ENCODE measurements at places on chromosomes 5 and 9.
A peak's percentile ranks its signal among the peaks of the same experiment; 100 is the strongest.

- no peak for DNase-seq
Observed at GRCh38 chr5:101425339-101425859, 522.3 kb upstream of the ST8SIA4 start.

DNA sequence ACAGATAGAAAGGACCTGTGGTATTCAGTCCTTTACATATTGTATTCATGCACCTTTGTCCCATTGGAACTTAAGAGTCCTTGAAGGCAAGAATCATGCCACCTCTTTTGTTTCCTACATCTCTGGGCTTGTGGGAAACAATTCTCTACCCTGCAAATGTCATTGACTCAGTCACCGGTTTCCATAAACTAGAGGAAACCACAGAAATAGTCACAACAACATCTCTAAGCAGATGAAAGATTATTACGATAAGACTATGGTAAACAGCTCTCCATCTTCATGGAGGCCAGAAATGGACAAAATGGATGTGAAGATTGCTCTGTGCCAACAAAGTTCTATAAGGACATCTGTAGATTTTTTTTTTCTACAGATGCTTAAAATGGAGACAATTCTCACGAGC is 165.5 kb downstream of the PIK3R1 start:
- no peak for DNase-seq

- DNase-seq = peak; percentile 42
Observed at GRCh38 chr5:37723162-37723961, 116.5 kb downstream of the GDNF start.

DNA sequence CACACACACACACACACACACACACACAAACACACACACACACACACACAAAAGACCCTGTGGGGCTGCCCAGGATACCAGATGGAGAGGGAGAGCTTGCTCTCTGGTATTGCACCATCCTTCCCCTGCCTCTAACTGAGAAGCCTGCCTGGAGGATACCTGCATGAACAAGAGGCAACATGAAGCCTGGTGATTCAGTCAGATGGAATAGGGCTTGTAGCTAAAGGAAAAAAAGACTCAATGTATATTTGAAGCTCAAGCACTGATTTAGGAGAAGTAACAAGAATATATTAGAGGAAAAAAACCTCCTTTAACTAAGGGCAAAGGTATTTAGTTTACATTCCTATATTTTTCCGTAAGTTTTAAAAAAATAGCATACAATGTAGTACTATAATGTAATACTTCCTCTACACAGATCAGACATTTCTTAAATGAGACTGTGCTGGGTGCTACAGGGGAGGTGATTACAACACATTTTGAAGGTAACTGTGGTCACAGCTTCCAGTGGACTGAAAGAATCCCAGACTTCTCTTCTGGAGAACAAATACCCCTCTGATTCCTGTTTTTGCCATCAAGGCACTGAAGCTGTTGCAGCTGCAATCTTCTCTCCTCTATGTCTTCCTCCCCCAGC is 169.3 kb downstream of the DCP2 start:
- DNase-seq = no peak

- peak; percentile 55 for DNase-seq
Observed at GRCh38 chr9:125343518-125344275, 82.1 kb downstream of the GAPVD1 start.

DNA sequence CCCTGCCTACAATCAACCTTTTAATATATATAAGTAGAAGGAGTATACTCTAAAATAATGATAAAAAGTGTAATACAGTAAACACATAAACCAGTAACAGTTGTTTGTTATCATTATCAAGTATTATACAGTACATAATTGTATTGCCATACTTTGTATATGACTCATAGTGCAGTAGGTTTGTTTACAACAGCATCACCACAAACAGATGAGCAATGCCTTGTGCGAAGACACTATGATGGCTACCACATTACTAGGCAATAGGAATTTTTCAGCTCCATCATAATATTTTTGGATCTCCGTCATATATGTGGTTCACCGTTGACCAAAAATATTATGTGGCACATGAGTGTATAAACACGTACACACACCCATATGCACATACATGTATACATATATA is 69.7 kb upstream of the APC start:
- no peak for DNase-seq

DNA sequence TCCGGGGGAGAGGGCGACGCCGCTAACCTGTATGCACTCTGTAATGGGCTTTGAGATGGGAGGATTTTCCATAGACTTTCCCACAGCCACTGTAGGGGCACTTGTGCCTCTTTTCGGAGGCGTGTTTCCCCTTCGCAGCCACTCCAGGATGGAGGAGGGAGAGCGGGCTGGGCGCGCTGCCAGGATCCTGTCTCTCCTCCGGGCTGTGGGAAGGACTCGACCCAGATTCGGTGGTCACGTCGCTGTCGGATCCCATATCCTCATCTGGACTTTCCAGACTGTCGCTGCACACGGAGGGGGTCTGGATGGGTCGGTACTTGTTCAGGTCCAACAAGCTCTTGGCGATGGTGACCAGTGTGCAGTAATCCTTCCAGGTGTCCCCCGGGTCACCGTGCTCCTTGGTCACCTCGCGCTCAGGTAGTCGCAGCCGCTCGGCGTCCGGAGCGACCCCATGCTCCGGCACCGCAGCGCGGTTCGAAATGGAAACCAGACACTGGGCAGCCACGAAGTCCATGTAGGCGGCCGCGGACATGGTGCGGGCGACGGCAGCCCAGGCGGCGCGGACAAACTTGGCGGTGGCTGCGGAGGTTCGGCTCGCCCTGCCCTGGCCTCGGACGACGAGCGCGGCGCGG is 1.5 kb downstream of the KLF9 start:
- DNase-seq = peak; percentile 75

- DNase-seq = peak; percentile 36
Observed at GRCh38 chr9:32783168-32783891, at the start of gene TMEM215. Gene TMEM215, plus strand, starts transcription at chr9:32783540. Its CDS starts 644 bp downstream, at chr9:32784184.

GRCh38 chr9:95903398-95903797 is 27.9 kb downstream of the ERCC6L2 start:
- DNase-seq = no peak

GRCh38 chr5:74161170-74161569 is 479.4 kb downstream of the ENC1 start:
- DNase-seq = no peak

- DNase-seq = no peak
Observed at GRCh38 chr9:135262248-135262647, 174.8 kb downstream of the OLFM1 start.

GRCh38 chr5:148569948-148570347 is 84.4 kb downstream of the HTR4 start:
- no peak for DNase-seq

DNA sequence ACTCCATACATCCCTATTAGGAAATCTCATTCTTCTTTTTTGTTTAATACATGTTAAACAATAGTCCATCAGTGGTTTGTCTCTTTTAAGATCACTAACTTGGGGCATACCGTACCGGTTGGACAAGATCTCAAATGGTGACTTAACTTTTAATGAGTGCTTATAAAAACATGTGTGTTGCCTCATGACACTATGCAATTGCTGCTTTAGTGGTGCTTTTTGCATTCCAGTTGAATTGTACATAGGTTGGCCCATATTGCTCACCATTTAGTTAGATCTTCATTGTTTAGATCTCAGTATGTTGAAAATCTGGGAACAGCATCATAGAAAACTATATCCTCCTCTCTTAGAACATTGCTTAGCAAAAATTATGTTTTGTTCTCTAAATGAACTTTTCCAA is 17.8 kb downstream of the C9orf85 start:
- no peak for DNase-seq

DNA sequence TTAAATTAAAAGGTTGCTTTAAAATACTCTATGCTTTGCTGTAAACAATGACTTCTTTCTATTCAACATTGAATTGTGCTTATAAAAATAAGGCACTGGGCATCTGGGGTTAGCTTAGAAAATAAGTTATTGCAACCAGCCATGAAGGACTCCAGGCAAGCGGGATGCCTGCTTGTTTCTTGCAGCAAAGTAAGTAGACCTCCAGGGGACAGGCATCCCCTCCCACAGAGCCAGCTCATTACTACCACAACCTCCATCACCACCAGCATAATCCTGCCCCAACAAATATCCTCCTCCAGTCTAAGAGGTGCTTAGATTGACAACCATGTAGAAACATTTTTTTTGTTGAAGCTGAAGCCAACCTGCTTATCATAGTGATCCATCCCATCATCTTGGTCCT is 190.4 kb downstream of the TARS1 start:
- no peak for DNase-seq

DNA sequence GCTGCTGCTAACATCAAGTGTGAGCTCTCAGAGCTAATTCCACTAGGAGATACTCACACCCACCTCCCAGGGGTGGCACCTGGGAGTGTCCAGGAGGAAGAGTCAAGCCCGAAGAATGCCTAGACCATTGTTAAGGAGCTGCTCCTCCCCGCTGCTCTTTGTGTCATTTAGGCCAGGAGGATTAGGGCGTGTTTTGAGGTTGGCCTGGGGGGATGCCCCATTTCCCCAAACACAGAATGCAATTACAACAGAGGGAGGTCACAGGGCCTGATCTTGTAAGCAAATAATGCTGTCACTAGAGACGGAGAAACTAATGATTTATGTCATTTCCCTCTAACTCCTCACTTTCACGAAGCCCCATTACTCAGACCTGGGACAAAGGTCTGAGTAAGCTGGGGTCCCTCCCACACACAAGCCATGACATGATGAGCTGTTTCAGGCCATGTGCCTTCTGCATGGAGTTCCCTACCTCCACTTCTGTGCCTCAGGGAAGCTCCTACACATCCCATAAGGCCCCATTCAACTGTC is 312.5 kb downstream of the ACTL7B start:
- DNase-seq = no peak

GRCh38 chr5:123485275-123485674 is 26.7 kb upstream of the CSNK1G3 start:
- no peak for DNase-seq

GRCh38 chr9:4346131-4346530 is 46.3 kb upstream of the GLIS3 start:
- no peak for DNase-seq

- DNase-seq = no peak
Observed at GRCh38 chr9:20511686-20512085, 110.6 kb downstream of the MLLT3 start.

DNA sequence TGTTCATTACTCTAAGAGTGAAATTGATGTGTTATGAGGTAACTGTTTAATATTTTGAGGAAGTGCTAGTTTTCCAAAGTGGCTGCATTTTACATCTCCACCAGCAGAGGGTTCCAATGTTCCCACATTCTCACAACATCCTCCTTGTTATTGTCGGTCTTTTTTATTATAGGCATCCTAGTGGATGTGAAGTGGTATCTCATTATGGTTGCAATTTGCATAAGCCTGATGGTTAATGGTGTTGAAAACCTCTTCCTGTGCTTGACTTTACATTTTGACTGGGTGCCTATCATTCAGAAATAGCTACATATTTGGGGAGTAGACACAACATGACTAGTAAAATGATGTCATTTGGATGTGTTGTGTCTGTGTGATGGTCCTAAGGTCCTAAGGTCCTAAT is 143.6 kb downstream of the MRPS30 start:
- peak; percentile 35 for DNase-seq

DNA sequence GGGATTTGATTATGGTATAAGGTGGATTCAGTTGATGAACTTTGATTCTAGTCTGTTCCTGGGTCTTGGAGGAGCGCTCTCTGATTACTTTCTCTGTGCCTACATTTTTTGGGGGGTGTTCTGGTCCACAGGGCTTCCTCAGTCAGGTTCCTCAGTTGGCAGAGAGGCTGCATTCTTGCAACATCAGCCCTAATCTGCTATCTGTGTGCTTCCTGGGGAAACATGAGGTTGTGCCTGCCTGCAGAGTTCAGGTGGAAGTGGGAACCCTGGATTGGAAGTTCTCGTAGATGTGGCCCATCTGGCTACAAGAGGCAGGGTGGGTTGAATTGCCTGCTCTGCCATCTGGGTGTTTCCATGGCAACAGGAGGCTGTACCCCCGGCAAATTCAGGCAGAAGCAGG is 24.5 kb downstream of the POLK start:
- no peak for DNase-seq

GRCh38 chr9:95012035-95012708 is 285.7 kb downstream of the AOPEP start:
- no peak for DNase-seq

DNA sequence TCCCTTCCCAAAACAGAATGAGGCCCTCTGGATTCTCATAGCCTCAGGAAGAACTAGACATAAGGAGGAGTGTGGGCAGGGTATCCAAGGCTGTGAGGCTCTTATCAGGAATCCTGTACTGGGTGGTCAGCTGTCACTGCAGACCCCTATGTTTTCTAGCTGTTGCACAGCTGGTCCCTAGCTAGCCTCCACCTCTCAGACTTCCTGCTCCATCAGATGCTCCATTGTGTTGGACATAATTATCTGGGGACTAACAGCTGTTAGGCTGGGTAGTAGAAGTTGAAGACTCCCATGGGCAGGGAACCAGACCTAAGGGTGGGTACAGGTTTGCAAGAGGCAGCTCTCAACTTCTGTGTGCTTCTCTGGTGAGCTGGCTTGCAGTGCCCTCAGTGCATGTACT is 18.4 kb downstream of the FAM219A start:
- DNase-seq = no peak

- no peak for DNase-seq
Observed at GRCh38 chr5:126597156-126597555, 2.1 kb upstream of the ALDH7A1 start.

DNA sequence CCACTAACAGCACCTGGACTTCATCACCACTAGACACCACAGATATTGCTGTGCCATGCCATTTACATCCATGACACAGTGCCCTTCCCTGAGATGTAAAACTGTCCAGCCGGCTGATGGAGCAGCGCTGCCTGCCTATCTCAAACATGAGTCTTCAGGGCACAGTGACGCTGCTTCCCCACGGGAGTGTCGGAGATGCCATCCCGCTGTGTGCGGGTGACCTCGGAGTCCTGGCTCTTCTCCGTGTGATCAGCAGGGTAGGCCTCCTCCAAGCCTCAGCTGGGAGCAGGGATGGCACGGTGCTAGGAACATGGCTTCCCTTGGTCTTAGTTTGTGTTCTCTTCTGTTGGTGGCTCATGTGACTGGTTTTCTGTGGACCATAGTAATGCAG is 130.3 kb upstream of the FAM120A start:
- DNase-seq = no peak

GRCh38 chr9:842635-843426 is 1.3 kb downstream of the DMRT1 start:
- peak; percentile 41 for DNase-seq

GRCh38 chr9:133726401-133727276 is 11.5 kb downstream of the SARDH start:
- DNase-seq = peak; percentile 80

GRCh38 chr5:69312459-69313160 is 20.0 kb downstream of the CCDC125 start:
- no peak for DNase-seq

DNA sequence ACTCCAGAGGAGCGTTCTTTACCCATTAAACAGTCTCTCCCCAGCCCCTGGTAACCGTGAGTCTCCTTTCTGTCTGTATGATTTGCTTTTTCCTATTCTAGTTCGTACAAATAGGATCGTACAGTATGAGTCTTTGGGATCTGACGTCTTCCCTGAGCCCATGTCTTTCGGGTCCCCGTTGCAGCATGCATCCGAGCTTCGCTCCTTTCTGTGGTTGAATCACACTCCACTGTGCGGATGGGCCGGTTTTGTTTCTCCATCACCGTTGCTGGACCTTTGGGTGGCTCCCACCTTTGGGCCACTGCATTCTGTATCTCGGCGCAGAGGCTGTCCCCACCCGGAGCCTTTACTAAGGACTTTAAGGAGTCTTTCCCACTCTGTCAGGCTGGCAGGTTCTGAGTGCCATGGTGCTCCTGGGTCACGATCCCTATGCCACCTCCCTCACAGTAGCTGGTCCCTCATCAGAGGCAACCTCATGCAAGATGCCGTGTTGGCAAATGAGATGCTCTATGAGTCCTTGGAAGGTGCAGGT is 145.7 kb upstream of the COL5A1 start:
- no peak for DNase-seq

- no peak for DNase-seq
Observed at GRCh38 chr5:122858451-122858850, 13.0 kb downstream of the SNX24 start.

Measured in NCI-H82 (cell line).